ENCODE measurements at places on chromosomes 16 and 17. TPM values are rescaled to one million over a fixed set of nuclear protein-coding genes. Genes with fewer than 3 reads are reported as not detected.

DNA sequence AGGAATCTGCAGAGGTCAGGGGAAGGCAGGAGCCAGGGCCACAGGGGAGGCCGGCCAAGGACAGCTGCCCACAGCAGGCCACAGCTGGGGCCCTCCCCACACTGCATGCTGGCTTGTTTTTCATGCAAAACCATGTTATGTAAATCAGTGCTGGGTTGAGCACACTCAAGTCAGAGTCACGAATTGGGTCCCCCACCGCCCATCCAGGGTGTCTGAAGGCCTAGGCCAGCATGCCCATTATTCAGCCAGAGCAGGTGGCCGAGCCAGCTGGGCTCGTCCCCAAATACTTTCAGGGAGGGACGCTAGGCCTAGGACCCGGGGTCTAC lies 51.2 kb upstream of the TOB1 start:
- no peak for DNase-seq

- DNase-seq: no peak
Observed at GRCh38 chr16:75025761-75026160, 26.9 kb downstream of the ZNRF1 start.

DNA sequence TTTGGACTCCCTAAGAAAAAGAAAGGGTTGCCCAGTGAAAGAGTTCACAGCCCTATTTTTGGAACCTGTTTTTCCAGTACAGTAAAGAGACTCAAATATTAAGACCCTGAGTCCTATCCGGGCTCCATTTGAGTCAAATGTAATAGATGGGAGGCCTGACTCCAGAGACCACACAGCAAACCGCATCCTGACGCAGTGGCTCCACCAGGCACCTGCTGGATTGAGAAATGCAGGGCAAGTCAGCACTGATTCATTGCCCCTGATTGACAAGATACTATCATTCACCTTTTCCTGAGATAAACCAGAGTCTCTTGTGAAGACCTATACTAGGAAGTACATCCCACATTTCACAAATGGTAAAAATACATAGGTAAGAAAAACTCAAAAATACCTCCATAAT lies 715.7 kb upstream of the SOX9 start:
- DNase-seq: no peak

DNA sequence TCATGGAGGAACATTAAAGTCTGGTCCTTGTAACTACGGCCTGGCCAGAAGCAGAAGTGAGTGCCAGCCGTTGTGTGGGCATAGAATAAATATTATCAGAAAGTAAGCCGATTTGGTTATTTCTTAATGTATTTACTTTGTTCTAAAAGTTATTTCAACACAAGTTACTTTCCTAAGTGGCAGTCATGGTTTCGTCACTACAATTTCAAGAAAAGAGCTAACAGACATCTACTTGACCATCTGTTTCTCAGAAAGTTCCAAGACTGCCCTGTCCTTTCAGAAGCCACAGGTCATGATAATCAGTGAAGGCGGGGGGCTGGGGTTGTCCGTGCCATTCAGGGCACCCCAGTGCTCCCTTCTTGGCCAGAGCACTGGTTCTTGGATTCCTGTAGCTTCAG lies 14.9 kb upstream of the FASN start:
- no peak for DNase-seq

DNA sequence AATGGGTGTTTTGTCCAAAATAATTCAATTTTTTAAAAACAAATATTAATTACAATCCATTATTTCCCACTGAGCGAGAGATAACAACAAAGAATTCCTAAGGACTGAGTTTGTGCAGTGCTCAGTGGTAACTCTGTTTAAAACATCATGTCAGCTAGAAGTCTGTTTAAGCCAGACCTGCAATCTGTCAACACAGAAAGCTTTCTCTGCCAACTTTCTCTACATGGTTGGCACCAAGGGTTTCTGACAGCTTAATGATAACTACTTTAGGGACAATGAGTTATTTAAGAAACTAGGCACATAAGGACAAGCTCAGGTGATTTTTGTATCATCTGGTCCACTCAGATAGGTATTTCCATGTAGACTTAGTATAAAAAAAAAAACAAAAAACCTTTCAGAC lies 81.8 kb downstream of the WDR59 start:
- DNase-seq: no peak

GRCh38 chr16:49456763-49457162 lies 83.2 kb downstream of the C16orf78 start:
- DNase-seq: no peak

- no peak for DNase-seq
Observed at GRCh38 chr16:27223701-27224100, 20.4 kb downstream of the KDM8 start.

- DNase-seq: no peak
Observed at GRCh38 chr17:74892013-74892841, 1.2 kb downstream of the FADS6 start.

GRCh38 chr17:41583137-41584127 lies 3.3 kb downstream of the KRT14 start:
- no peak for DNase-seq

GRCh38 chr16:72442385-72443158 lies 270.6 kb upstream of the PMFBP1 start:
- no peak for DNase-seq

The CMTM1 gene
- total RNA-seq: 0.90 TPM

DNA sequence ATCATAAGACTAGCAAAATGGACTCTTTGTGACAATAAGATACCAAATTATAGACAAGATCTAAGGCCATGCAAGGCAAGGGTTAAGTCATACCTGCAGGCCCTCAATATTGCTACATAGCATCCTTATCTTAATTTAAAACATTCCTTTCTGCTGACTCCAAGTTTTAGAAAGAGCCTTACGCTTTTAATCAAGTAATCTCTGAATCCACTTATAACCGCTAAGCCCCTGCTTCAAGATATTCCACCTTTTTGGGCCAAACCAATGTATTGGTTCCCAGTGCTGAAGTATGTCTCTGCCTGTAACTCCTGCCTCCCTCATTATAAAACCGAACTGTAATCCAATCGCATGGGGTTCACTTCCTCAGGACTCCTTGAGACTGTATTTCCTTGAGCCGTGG lies 255.4 kb downstream of the PHKB start:
- no peak for DNase-seq

DNA sequence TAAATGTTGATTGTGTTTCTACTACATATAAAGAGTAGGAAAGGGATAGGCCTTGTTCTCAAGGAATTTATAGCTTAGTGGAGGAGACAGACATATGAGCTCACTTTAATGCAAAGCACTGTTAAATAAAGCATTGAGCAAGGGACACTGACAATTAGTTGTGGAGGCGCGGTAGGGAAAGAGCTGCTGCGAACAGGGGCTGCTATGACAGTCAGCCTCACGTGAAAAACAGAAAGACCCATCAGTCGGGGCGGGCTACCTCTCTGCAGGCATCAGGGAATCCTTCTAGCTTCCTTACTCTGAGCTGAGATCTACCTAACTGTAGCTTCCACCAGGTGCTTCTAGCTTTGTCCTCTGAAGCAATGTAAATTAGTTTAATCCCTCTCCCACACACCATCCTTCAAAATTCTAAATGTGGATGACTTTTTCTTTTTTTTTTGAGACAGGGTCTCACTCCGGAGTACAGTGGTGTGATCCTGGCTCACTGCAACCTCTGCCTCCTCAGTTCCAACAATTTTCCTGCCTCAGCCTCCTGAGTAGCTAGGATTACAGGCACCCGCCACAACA lies 129.9 kb upstream of the ZFHX3 start:
- DNase-seq: no peak

The CCDC47 gene
- total RNA-seq: 60.7 TPM

DNA sequence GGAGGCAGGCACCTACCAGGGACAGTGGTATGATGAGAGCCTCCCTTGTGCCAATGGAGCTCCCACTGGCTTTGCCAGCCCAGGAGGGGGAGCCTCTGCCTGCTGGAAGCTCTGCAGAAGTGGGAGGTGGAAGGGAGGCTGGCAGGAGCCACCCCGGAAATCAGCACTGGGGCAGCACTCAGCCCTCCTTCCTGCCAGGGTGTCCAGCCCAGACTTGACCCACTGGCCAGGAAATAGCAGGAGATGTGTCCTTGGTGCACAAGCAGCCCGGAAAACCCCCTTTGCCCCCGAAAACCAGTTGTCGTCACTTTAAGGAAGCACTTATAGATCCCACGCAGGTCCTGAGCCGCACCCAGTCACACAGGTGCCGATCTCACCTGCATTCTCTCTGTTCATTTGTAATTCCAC lies 49.3 kb upstream of the CACNG4 start:
- DNase-seq: no peak

The GPS2 gene
- 33.2 TPM for total RNA-seq

The SMIM5 gene
- 0.58 TPM for total RNA-seq

- no peak for DNase-seq
Observed at GRCh38 chr16:73949574-73950320, 346.9 kb upstream of the PSMD7 start.

DNA sequence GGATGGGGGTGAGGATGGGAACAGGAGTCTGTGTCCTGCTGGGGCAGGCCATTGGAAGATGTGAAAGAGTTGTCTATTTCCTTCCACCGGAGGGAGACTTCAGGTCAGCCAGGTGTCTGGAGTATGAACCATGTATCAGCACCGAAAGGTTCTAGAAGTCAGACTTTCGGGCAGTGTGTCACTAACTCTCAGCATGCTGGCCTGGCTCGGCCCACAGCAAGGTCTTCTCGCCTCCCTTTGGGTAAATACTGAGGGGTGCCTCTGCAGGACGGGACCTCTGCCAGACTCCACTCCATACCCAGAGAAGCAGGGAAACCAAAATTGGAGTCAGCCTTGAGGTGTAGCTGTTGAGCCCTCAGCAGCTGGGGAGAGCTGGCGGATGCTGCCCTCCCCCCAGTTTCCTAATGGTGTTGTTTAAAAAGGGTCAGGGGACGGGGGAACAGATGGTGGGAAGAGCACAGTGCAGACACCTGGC lies 507 bp downstream of the CIITA start:
- DNase-seq: no peak

- DNase-seq: no peak
Observed at GRCh38 chr16:68246666-68247065, 1.5 kb downstream of the PLA2G15 start.

- DNase-seq: no peak
Observed at GRCh38 chr17:42138749-42139492, 15.9 kb downstream of the RAB5C start.

DNA sequence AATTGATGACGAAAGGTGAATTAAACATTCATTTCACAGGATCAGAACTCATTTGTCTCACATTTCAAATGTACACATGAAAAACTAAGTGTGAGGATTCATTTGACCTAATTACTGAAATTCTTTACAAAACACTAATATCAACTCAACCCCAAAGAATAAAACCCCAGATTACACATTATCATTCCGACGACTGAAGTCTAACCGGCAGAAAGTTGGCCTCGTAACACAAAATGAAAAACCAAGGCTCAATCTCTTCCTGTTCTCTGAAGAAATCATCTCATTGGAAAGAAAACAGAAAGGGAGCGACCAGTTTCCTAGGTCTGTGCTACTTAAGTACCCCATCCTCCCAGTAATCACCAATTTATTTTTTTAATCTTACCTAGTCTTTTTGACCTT lies 1.8 kb downstream of the JPT1 start:
- no peak for DNase-seq

The KAT8 gene
- total RNA-seq: 22.0 TPM

DNA sequence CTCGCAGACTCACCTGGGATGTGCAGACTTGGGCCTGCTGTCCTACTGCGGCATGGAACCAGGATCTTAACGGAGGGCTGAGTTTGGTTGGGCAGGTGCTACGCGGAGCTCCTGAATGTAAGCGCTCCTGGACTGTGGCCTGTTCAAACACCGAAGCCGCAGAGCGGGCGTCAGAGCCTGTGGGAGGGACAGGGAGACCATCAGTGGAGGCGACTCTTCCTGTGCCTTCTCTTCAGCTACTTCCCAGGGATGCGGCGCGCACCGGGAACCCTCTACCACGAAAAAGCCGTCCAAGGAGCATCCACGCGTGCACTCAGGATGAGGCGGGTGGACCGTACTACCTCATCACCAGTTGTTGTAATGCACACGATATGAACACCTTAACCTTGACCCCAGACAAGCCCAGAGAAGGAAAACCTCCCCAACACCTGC lies 2.0 kb downstream of the USP36 start:
- DNase-seq: peak; percentile 86

DNA sequence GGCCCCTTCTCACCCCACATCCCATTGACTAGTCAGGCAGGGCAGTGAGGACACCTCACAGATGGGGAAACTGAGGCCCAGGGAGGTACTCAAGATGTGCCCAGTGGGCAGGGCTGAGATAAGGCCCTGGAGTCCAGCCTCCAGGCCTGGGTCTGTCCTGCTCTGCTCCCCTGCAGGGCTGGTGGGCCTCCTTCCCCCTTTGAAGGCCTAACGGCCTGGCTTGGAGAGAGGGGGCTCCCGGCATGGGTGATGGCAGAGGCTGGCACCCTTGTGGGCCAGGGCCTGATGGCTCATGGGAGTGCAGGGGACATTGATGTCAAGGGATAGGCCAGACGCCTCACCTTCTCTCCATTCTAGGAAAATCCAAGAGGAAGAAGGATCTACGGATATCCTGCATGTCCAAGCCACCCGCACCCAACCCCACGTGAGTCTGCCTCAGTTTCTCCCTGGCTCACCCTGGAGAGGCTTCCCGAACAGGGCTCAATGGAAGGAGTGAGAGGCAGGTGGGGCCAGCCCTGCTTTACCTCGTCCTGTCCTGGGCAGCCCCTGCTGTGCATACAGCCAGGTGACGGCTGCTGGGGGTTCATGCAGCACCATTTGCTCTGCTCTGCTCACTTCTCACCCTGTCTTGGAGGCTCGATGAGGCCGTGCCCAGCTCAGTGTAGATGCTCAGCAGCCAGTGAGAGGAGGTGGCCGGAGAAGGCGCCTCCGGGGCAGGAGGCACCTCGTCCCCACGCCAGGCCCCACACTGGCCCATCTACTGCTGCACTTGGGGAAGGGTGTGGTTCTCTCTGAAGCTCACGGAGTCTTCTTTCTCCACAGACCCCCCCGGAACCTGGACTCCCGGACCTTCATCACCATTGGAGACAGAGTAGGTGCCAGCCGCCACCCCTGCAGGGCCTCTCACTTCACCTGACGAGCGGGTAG lies 13.8 kb downstream of the MAP2K3 start:
- no peak for DNase-seq

GRCh38 chr17:16938496-16939207 lies 33.3 kb downstream of the TNFRSF13B start:
- no peak for DNase-seq

The CDH1 gene
- 78.7 TPM for total RNA-seq

DNA sequence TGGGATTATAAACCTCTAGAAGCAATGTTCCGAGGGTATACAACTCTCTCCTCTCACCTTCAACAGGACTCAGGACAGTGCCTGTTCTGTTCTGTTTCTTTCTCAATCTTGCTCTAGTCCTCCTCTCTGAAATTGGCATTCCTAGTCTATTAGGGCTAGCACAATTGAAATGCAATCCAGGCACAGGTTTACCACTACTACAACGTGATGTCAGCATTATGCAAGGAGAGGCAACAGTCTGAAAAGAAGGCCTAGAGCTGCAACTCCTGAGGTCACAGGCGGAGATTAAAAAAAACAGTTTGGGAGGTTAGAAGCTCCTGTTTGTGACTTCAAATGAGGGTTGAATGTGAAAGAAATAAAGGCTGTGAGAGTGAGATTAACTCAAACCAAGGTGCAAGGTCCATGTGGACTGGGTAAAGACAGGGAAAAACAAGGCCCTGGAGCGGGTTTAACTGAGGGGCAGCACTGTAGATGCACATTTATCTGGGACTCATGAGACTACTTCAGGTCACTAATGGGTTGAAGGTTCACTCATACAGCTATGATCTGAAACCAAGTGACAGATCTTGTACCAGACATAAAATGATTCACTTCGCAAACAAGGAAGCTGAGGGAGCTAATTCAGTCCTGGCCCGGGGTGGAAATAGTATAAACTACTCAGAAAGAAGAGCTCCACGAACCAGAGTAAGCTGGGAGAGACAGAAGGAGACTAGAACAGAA lies 16.8 kb downstream of the AMFR start:
- DNase-seq: no peak

The NUDT21 gene
- 30.4 TPM for total RNA-seq
